ENCODE measurements at places on chromosomes 16 and 17. TPM values are rescaled to one million over a fixed set of nuclear protein-coding genes. Genes with fewer than 3 reads are reported as not detected.

UTP18 gene
- total RNA-seq, result 32.6 TPM

PRAC1 gene
- total RNA-seq, result not detected

SP6 gene
- 0.34 TPM for total RNA-seq

SOCS7 gene
- 9.2 TPM for total RNA-seq

ZNF423 gene
- 0.34 TPM for total RNA-seq

PMFBP1 gene
- total RNA-seq, result 0.17 TPM

EMP2 gene
- total RNA-seq, result 23.4 TPM

NTHL1 gene
- total RNA-seq, result 53.0 TPM

CMTM2 gene
- not detected for total RNA-seq

MYH1 gene
- not detected for total RNA-seq

PLLP gene
- total RNA-seq, result 0.15 TPM

CDR2L gene
- total RNA-seq, result 15.8 TPM

HBA1 gene
- not detected for total RNA-seq

TM4SF5 gene
- not detected for total RNA-seq
